ENCODE measurements at places on chromosomes 6 and 20.

DNA sequence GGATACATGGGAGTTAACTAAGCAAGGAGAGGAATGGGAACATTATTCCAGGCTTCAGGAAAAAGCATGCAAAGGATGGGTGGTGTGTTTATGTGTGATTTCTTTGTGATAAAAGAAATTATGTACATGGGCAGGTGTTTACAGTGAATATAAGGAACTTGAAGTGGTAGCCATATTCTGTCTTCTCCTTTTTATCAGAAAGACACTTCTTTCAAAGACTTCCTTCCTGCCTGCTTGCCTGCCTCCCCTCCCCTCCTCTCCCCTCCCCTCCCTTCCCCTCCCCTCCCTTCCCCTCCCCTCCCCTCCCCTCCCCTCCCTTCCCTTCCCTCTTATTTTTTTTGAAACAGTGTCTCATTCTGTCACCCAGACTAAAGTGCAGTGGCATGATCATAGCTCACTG is 14.4 kb downstream of the CYB5R4 start:
- DNase-seq: no peak

- DNase-seq: no peak
Observed at GRCh38 chr20:49542514-49542991, 25.4 kb downstream of the PTGIS start.

DNA sequence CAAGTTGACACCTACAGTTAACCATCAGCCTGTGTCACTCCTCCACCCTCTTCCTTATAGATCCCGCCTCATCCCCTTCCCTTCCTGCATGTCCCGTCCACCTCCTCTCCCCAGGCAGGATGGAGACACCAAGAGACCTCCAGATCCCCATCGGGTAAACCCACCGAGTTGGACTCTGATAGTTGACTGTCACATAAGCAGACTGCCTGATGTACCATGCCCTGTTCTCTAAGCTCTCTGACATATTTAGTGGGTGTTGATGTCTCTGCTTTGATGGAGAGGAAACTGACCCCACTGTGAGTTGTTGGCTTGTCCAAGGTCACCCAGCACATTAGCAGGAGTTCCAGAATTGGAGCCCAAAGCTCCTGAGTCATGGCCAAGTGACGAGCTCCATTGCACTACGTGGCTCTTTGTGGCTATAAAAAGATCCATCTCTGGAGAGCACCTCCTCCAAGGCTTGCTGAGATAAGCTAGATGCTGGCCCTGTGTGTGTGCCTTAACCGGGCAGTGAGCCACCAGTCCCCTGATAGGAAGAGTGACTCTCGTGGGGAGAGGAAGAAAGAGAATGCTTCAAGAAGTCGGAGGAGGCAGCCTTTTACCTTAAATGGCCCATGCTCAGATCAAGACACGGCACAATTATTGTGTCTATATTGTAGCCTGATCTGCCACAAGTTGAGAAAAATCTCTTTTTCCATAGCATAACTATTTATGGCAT is 236.0 kb upstream of the ECI2 start:
- no peak for DNase-seq

- peak; percentile 21 for DNase-seq
Observed at GRCh38 chr6:15715060-15715459, 52.2 kb upstream of the DTNBP1 start.

- DNase-seq: no peak
Observed at GRCh38 chr6:26159357-26160273, 72.4 kb downstream of the HFE start.

- DNase-seq: no peak
Observed at GRCh38 chr6:96789871-96790270, 47.4 kb downstream of the GPR63 start.

DNA sequence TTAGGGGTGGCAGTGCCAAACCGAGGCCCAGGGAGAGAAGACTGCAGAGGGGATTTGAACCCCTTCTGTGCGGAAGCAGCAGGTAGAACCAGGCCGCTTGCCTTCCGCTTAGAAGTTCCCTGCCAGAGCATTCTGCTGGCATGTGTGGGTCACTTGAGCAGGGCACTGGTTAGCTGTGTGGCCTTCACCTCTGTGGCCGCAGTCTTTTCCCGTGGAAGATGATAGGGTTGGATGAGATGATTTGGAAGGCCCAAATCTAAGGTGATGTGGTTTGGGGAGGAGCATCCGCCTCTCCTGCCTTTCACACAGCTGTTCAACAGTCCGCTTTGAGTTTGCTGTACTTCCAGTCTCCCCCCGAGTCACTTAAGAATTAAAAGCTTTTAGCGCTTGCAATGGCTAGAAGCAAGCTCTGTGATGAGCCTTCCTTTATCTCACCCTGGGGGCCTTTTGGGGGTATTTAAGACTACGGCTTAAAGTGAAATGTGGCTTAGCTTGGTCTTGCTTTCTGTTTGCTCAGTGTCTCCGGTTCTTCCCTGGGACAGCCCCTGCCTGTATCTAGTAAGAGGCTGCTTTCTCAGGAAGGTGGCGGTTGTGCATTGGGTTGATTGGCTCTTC is 743 bp downstream of the CMTR1 start:
- DNase-seq: peak; percentile 30

- DNase-seq: no peak
Observed at GRCh38 chr6:97591955-97592354, 308.9 kb upstream of the MMS22L start.

DNA sequence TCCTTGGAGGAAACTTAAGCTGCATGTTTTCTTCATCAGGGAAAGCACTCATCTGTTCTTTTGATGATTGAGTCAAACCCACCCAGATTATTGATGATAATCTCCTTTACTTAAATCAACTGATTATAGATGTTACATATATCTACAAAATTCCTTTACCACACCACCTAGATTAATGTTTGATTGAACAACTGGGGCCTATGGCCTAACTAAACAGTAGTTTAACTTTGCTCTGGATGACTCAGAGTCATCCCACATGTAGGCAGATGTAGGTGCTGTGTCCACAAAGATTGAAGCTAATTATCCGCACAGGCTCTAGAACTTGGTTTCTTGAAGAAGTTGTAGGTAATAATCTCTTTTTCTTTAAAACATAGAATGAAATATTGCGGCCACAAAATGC is 42.2 kb downstream of the PKIB start:
- no peak for DNase-seq

DNA sequence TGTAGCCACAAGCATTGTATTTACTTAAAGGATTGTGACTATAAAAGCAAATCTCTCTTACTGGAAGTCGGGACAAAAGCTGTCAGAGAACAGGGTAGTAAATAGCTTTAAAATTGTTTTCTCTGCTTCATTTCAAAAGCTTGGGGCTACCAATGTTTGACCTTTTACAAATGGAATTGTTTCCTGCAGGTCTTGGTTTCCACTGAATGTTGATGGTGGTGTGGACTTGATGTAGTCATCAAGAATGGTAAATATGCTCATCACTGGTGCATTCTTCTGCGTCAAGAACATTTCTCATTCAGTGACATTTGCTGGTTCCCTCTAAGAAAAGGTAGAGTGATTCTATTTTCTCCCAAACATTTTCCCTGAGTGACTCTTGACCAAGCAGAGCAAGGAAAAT is 435.4 kb upstream of the KHDRBS2 start:
- DNase-seq: no peak

- no peak for DNase-seq
Observed at GRCh38 chr6:92559003-92559402, 860.4 kb downstream of the EPHA7 start.

- DNase-seq: no peak
Observed at GRCh38 chr20:39850821-39851330, 838.2 kb downstream of the MAFB start.

GRCh38 chr6:110233770-110234374 is 53.6 kb downstream of the CDC40 start:
- no peak for DNase-seq

DNA sequence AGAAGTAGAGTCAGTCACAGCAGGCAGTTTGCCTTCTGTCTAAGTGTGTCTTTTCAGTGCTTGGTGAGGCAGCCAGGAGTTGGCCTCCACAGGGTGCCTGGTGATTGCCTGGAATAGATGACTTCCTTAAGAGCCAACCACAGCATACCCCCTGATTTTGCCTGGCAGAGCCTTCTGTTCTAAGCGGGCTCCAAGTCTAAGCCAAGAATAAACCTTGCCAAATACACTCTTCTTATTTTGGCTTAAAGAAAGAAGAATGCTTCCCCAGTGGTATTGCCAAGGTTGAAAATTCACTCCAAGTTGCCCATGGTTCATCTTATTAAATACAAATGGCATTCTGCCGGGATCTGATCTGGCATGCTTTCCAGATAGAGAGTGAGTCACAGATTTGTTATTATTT is 1424.8 kb upstream of the EYS start:
- no peak for DNase-seq

- no peak for DNase-seq
Observed at GRCh38 chr6:85285114-85285513, 164.8 kb upstream of the NT5E start.

GRCh38 chr6:10954590-10955010 is 67.7 kb downstream of the SYCP2L start:
- DNase-seq: peak; percentile 74

DNA sequence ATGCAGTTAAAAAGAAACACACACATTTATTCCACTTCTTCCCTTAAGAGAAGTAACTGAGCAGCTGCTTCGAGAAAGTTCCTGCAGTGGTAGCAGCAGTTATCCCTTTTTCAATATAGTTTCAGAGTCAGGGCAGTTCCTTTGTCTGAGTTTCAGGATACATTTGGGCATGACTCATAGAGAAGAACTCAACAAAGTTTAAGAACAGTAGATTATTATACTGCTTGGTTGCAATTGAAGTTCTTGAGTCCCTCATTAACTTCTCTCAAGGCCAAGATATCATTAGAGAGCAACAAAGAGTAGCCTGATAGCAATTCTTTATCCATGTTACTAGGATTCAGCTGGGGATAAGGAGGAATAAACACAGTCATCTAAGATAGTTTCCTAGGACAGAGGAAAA is 54.4 kb downstream of the TPD52L1 start:
- no peak for DNase-seq

GRCh38 chr6:20192625-20193024 is 19.6 kb downstream of the MBOAT1 start:
- no peak for DNase-seq

GRCh38 chr6:130037207-130037811 is 18.9 kb downstream of the L3MBTL3 start:
- DNase-seq: no peak

GRCh38 chr20:45792317-45793118 is 764 bp downstream of the DNTTIP1 start:
- DNase-seq: no peak

GRCh38 chr20:38791940-38792339 is 13.6 kb upstream of the PPP1R16B start:
- DNase-seq: no peak

DNA sequence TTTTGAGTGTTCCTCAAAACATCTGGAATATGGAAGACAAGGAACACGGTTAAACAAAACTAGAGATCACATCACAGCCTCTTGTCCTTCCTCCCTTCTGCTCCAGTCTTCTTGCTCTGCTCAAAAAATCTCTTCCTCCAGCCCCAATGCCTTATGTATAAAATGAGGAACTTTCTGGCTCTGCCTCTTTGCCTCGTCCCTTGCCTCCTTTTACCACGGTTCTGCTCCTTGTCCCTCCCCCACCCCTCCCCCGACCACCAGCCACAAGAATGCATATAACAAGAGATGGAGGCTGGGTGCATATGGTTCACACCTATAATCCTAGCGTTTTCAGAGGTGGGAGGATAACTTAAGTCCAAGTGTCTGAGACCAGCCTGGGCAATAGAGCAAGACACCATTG is 43.6 kb downstream of the PLAGL2 start:
- DNase-seq: no peak

- no peak for DNase-seq
Observed at GRCh38 chr20:860891-861290, 27.4 kb downstream of the FAM110A start.

DNA sequence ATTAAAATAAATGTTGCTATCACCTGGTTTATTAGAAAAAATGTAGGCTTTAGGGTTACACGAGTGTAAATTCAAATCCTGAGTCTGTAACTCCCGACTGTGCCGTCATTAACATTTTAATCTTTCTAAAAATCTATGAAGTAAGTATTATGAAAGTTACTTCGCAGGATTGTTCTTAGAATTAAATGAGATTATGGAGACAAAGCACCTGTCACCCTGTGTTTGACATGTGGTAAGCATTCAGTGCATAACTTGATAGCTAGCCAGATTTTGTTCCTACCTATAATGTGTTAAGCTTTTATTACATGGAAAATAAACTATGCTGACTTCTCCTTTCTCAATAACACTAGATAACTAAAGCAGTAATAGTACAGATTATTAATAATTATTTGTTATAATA is 429.7 kb upstream of the MMS22L start:
- DNase-seq: no peak

DNA sequence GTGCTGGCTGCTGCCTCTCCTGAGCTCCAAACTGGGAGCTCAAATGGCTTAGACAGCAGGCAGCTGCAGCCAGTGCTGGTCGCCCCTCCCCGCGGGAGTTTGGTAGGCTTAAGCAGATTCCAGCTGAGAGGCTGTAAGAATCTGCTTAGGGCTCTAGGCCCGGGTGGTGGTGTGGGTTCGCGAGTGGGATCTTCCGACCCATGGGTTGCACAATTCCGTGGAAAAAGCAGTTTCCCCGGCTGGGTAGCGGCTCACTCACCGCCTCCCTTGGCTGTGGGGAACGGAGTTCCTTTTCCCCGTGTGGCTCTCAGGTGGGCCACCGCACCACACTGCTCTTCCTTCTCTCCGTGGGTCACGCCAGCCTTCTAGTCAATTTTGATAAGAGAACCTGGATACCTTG is 232.5 kb downstream of the PKHD1 start:
- DNase-seq: no peak

DNA sequence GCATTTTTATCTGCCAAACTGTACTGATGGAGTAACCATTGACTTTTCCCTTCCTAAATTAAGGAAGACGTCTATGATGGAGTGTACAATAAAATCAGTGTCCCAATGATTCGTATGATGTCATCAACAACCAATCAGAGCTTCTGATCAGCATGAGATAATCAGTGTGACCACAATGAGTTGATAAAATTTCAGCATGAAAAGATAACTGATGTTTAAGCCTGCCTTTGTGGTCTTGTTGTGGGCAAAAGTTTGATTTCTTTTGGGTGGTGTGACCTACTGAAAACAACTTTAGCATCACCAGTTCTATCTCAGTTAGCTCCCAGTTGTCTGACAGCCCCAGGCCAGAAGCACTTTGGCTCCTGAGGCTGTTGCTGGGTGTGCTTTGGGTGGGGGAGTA is 3.3 kb downstream of the PCIF1 start:
- DNase-seq: no peak

- no peak for DNase-seq
Observed at GRCh38 chr20:1535420-1536175, 21.9 kb downstream of the SIRPD start.

DNA sequence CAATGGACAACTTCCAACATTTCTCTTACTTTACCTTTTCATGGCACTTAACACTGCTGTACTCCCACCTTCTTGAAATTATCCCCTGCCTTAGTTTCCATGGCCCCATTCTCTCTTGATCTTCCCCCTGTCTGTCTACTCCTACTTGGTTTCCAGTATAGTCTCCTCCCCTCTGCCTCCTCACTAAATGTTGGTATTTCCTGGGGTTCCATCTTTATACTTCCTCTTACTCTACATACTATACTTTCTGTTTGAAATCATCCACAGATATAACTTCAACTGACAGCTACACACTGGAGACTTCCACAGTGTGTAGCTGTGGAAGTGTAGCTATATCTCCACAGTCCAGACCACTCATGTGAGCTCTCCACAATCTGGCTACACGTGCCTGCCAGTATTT is 13.5 kb downstream of the ZHX3 start:
- DNase-seq: no peak

- DNase-seq: no peak
Observed at GRCh38 chr6:5570641-5571040, 309.3 kb downstream of the FARS2 start.

Data from stimulated activated CD4-positive, alpha-beta T cell treated with anti-CD3 and anti-CD28 coated beads, Interleukin-2, amount 100 ng/mL, for 48 hours (primary cell).